Peyer's patch (tissue), 4 donors: ENCODE measurements at places on chromosomes 7 and 10. TPM values are rescaled to one million over a fixed set of nuclear protein-coding genes. Genes with fewer than 3 reads are reported as not detected.
A peak's percentile ranks its signal among the peaks of the same experiment; 100 is the strongest.

- DNase-seq: peak; percentile 69
These were observed 102.1 kb upstream of the ANLN start for GRCh38 chr7:36287371-36288241.

DNA sequence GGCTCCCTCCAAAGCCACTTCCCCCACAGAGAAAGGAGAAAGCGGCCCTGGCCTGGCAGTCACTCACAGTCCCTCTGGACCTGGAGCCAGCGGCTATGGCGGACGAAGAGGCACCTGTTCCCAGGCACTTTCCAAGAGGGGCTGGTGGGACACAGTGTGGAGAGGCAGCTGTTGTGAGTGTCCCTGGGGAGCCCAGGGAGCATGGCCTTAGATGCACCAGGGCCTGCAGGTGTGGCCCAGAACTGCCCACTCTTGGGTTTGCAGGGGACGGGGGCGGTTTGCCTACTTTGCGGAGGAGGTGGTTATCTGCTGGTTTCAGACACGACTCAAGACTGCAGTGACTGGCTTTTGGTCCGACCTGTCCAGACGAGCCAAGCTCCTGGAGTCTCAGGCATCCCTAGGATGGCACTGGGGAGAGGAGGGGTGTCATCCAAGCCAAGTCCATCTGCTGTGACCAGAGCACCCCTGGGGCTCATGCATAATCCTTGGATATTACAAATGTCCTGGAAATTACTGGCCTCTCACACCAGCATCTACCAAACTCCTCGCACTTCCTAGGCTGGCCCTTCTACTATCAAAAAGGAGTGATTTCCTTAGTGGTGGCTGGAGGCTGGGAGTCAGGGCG, 18.4 kb downstream of the CTBP2 start:
- no peak for DNase-seq

DNA sequence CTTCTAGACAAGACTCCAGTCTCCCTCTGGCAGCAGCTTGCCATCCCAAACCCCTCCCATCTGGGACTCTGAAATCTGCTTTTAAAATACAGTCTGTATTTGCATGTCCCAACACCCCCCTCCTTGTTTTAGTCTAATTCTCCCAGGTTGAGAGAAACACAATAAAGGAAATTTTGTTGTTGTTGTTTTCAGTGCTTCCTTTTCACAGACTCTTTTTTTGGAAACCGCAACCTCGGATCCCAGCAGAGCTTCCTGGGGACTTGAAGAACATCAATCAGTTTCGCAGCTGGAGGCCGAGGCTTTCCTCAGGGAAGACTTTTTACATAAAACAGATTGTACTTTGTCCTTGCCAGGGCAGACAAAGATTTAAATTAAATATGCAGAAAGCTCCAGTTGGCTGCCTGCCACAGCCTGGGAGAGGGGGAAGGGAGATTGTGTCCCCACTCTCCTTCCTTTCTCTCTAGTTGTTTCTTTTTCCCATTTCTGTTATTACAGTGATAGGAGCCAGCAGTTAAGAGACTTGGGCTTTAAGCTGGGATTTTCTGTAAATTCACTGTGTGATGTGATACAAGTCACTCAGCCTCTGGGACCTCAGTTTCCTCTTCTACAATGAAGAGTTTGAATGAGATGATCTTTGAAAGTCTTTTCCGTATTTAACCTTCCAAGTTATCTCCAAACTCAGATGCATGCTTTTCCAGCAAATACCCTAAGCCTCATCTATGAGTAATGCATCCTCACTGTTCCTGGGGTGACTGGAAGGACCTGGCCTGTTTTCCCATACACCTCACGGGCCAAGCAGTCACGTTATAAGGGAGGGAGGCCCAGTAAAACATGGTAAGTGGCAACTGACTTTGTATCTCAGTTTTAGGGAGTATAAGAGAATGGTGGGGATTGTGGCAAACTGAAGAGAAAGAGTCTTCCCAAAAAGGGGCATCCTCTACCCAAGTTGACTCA, 192.3 kb downstream of the REEP3 start:
- DNase-seq: peak; percentile 61

DNA sequence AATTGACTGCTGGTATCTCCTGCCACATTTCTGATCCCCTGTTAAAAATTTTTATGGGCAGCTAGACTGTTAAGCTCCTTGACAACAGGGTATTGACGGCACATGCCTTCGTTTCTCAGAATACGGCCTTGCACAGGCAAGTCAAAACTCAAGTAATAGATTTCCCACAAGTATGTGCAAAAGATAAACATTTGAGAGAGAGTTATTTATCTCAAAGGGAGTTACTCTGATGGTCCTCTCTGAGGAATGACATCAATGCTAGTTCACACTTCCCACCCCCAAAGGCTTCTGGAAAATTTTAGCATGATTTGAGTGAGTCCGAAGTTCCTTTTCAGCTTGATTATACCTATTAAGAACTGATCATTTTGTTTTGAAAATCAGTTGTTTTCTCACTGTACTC, 71.9 kb downstream of the JCAD start:
- DNase-seq: no peak

DNA sequence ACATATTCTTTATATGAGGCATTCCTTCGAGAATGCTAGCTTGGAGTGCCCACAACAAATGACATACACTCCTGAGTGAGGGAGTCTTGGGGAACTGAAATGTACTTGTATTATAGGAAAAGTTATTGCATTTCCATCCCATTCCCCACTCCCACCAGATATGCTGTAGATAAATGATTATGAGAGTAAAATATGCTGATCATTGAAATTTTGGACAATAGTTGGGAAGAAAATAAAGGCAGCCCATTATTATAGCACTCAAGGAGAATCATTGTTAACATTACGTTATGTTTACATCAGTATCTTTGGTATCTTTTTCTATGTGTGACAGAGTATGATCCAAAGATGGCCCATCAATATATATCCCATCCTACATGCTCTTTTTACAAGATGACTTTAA, 194.4 kb downstream of the GATA3 start:
- DNase-seq: no peak

Gene SPDYE16
- total RNA-seq: not detected

GRCh38 chr7:140017034-140017433, 45.7 kb downstream of the PARP12 start:
- DNase-seq: no peak

GRCh38 chr10:69629897-69630650, at the start of gene FAM241B:
FAM241B (plus strand) TSS chr10:69630247; CDS start chr10:69631744, 1,497 bp downstream.
- peak; percentile 85 for DNase-seq

DNA sequence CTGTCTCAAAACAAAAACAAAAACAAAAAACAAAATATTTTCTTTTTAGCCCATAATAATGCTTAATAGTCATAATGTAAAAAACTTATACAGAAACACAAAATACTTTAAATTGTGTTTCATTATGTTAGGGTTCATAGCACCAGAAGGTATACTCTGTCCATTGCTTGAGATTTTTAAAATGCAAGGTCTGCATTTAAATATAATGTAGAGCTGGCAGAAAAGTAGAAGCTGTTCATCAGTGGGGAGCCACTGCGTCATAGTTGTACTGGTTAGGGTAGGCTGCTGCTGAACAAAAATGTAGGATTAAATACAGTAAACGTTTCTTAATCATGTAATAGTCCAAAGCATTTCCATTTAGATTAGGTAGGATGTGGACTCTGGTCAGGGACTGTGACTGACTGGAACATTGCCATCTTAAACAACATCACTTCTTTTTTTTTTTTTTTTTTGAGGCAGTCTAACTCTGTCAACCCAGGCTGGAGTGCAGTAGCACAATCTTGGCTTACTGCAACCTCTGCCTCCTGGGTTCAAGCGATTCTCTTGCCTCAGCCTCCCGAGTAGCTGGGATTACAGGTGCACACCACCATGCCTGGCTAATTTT, 85.2 kb downstream of the ANKIB1 start:
- DNase-seq: no peak

DNA sequence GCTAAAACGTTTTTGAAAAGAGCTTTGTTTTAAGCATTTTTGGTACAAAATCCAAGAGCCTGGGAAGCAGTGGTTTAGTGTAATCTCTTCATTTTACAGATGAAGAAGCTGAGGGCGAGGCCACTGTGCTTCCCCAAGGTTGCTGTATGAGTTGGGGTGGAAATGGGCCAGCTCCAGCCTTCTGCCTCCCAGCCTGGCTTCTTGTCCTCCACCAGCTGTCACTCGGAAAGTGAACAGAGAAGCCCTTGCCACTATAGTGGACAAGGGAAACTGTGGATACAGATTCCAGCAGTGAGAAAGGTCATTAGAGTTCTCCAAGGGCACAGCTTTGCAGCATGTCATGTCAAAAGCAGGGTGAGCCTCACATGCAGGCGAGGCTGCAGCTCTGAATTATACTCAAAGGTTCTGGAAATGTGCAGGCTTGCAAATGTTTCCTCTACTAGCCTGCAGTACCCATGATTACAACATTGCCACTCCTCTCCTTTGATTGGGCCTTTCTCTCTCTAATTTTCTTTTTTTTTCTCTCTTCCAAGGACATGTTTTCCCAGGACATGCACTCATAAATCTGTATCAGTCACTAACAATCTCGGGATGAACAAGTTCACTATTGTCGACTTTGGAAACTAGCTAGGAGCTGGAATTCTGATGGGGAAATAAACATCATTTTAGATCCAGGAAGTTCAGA, 33.0 kb downstream of the BAMBI start:
- no peak for DNase-seq

GRCh38 chr10:129626796-129627435, 159.9 kb downstream of the MGMT start:
- no peak for DNase-seq

DNA sequence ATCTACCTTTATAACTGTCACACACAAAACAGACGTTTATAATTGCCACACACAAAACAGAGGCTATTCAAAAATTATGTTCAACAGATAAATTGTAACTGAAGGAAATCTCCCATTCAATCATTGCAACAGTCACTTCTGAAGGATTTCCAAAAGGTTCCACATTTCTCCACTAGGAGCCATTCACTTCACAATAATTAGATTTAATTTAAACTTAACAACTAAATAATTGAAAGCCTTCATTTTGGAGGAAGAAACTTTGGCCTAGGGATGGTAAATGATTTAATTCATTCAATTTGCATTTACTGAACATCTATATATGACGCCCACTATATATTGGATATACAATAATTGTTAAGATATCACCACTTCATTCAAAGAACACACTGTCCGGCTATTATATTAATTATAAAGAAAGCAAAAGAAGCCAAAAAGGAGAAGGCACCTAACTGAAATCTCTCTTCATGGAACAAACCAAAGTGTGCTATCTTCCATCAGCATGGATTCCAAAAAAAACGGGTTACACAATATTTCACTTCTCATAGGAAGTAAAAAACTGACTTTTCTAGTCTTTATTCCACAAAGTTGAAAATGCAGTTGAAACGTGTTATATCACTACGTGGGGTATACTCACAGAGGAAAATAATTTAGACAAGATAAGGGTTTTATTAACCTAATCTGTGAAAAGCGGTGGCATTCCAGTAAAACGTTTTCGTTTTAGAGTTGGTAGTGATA, 1.7 kb downstream of the ATAD1 start:
- DNase-seq: no peak

GRCh38 chr7:47253650-47254080, 328.2 kb downstream of the TNS3 start:
- DNase-seq: peak; percentile 60

DNA sequence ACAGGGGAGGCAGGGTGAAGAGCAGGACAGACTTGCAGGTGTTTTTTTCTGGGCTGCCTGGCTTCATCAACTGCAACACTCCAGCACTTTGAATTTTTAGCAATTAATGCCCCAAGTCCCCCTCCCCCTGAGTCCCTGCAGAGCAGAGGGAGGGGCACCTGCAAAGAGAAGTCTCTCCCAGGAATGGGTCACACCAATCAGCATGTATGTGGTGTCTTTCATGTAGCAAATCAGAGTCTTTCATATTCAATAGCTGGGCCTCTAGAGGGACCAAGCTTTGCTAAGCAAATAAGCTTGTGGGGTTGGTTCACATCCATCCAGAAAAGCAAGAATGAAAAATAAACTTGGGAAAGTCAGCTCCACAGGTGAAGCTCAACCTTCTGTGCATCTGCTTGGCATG, 90.7 kb downstream of the PARP12 start:
- DNase-seq: no peak

GRCh38 chr10:118912961-118913600, 116.4 kb upstream of the NANOS1 start:
- DNase-seq: no peak

Gene HABP2
- 0.27 TPM for total RNA-seq

GRCh38 chr7:64636386-64636785, 29.5 kb upstream of the ZNF107 start:
- DNase-seq: no peak

Gene CLCN1
- total RNA-seq: 6.5 TPM

DNA sequence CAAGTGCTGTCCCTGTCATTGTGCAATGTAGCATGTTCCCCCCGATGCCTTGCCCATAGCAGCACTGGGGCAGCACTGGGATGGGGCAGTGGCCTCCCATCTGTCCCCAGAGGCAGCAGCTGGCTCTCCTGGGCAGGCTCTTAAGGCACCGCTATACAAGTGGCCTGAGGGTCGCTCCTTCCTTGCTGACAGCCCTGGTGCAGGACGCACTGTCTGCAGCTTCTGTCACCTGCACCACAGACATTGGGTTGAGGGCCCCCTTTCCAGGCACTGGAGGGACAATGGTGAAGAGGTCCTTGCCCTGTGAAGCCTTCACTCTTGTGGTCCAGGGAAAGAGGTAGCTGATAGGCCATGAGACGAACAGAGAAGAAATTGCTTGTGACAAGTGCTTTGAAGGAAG, 10.6 kb downstream of the CPSF4 start:
- no peak for DNase-seq

DNA sequence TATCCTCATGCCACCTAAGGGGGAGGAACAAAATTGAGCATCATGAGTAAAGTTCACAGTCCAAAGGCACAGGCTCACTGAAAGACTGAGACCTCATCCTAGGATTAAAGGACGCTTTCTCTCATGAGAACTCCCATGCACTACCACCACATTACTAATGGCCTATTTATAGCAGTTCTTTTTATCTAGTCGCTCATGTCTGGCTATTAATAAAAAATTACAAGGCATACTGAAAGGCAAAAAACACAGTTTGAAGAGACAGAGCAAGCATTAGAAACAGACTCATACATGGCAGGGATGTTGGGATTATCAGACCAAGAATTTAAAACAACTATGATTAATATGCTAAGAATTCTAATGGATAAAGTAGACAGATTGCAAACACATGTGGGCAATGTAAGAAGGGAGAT, 46.0 kb upstream of the CDK13 start:
- DNase-seq: no peak

- DNase-seq: no peak
These were observed 39.5 kb downstream of the CNPY1 start for GRCh38 chr7:155506854-155507337.

- DNase-seq: no peak
These were observed 102.8 kb upstream of the THSD7A start for GRCh38 chr7:11934796-11935195.

Gene MSS51
- total RNA-seq: 3.3 TPM
